ENCODE measurements at places on chromosomes 2 and 18. TPM values are rescaled to one million over a fixed set of nuclear protein-coding genes. Genes with fewer than 3 reads are reported as not detected.

The PARD6G gene
- 1.9 TPM for total RNA-seq

The RAX gene
- not detected for total RNA-seq

The TCF23 gene
- total RNA-seq: not detected

The ERMN gene
- total RNA-seq: not detected

The OSBPL6 gene
- total RNA-seq: 4.8 TPM

The DYSF gene
- 52.1 TPM for total RNA-seq

The DUSP19 gene
- total RNA-seq: 15.3 TPM

The KCNE4 gene
- 4.0 TPM for total RNA-seq

The IRS1 gene
- total RNA-seq: 15.8 TPM

The FOXI3 gene
- not detected for total RNA-seq

The UGT1A3 gene
- not detected for total RNA-seq

The POTEI gene
- not detected for total RNA-seq

The KCNJ3 gene
- 46.5 TPM for total RNA-seq

The LYPD6 gene
- 1.2 TPM for total RNA-seq

The AQP12B gene
- total RNA-seq: not detected

The RAB11FIP5 gene
- 28.6 TPM for total RNA-seq

The GALNT3 gene
- 0.11 TPM for total RNA-seq

All from right atrium auricular region (tissue), 2 donors.